ENCODE measurements at places on chromosomes 5 and 9.

- DNase-seq = no peak
These were observed 29.9 kb upstream of the MYOT start for GRCh38 chr5:137837491-137838394.

- DNase-seq = no peak
These were observed 37.8 kb downstream of the FAM78A start for GRCh38 chr9:131238402-131239021.

GRCh38 chr9:18063856-18064390 lies 410.0 kb upstream of the ADAMTSL1 start:
- no peak for DNase-seq

DNA sequence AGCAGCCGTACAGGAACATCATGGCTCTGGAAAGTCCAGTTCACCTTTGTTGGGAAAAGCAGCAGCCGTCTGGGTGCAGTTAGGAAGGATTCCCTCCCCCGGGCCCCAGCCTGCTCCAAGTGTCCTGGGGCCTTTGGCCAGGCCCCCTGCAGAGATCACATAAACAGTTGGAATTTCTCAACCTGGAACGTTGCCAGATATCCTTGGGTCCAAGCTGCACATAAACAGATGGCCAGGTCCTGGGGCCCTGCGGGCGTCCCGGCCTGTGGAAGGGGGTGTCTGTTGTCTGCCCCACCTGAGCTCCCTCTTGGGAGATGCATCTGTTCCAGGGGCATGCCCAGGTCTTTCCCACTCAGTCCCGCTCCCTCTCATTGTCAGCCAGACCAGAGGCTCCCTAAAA lies 92.7 kb downstream of the COL5A1 start:
- DNase-seq = no peak

DNA sequence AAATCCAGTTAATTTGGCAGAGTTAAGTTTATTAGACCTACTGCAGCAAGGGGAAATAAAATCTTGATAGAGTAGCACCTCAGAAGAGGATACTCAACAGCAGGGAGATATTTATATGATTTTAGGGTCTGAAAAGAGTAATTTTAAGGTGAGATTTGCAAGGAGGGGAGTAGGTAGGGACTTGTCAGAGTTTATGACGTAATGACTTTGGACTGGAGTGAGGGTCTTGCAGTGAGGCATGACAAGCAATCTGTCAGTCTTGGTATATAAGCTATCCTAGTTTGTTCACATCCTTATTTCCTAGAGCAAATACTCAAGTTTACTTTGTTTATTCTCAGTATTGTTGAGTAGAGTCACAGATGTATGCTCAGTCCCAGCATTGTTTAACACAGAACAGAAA lies 722.6 kb downstream of the TLE4 start:
- no peak for DNase-seq

GRCh38 chr5:99544356-99544755 lies 615.5 kb upstream of the CHD1 start:
- DNase-seq = no peak

Data from thymus (tissue), 14 donors.